ENCODE measurements at places on chromosomes 2 and 18. TPM values are rescaled to one million over a fixed set of nuclear protein-coding genes. Genes with fewer than 3 reads are reported as not detected.
A peak's percentile ranks its signal among the peaks of the same experiment; 100 is the strongest.

Gene LCT
- not detected for total RNA-seq

- no peak for DNase-seq
Observed at GRCh38 chr2:163729636-163730273, 6.1 kb downstream of the FIGN start.

- no peak for DNase-seq
Observed at GRCh38 chr2:78876316-78876688, 149.2 kb upstream of the REG3G start.

Gene SLC4A5
- total RNA-seq = 4.2 TPM

DNA sequence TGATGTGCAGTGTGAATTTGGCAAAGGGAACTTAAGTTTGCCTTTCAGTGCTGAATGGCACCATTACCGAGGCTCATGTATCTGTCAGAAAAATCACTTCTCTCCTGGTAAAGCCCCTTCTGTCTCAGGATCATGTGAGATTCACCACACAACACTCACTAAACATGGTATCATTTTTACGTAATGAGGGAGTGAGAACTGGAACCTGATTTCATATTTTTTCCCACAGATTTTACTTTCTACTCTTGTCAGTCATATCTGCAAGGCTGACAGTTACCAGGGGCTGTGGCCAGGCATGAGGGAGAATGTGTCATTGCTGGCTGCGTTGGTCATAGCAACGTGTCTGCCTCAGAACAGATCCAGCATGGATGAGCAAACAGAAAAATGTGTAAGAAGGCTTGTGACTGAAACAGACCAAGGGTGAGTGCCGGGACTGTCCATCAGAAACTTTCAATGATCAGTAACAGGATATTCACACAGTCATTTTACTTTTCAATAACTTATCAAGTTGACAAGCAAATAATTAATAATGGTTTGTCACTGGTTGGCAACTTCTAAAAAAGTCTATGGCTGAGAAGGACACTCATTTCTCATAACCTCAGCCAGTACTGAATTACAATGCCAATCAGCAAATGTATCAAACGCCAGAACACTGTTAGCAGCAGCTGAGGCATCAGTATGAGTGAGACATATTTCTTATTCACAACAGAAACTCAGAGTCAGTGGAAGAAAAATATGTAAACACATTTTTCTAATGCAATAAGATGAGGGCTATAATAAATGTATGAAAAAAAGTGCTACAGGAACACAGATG lies 100.5 kb downstream of the CDC42EP3 start:
- peak; percentile 81 for DNase-seq

Gene MOGAT1
- total RNA-seq = not detected

Gene GCG
- not detected for total RNA-seq

GRCh38 chr2:1581965-1582625 lies 162.2 kb downstream of the PXDN start:
- no peak for DNase-seq

DNA sequence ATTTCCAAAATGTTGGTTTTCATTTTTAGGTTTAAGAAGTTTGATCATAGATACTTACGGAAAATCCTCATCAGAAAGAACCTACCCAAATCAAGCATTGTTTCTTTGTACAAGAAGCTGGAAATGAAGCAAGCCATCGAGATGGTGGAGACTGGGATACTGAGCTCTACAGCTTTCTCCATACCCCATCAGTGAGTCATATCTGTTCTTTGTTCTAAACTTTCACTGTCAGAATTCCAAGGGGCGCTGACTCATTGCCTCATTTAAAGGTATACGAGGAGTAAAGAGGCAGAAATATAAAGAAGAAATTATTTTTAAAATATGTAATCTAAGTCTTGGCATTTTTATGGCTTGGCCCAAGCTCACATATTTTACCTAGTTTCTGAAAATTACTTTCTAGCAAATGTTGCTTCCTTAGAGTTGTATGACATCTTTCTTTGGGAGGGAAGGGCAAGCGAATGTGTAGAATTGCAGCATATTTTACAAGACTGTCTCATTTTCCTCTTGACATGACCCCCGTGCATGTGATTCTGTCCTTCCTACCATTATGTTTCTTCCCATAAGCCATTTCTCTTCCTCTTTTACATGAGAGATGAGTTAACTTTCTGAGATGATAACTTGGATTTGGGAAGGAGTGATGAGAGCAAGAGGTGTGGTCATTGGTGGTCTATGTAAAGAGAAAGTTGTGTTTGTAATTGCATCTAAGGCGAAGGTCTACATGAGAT lies 41.2 kb downstream of the SLC9A4 start:
- no peak for DNase-seq

DNA sequence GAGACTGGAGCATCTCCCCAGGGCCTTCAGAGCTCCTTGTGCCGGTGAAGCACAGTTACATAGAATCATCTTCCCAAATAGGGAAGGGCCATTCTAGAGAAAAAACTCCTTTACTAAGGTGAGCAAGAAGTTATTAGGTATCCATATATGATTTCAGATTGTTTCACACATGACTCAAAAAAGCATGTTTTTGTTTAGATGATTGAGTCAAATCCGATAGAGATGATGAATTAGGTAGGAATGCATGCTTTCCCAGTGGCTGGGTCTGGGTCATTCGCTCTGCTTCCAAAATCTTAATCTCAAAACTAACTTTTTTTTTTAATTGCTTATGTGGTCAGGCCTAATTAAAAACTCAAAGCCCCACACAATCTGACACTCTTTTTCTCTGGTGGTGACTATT lies 3.8 kb downstream of the NT5C1B start:
- DNase-seq = no peak

Gene SAG
- total RNA-seq = not detected

- DNase-seq = peak; percentile 15
Observed at GRCh38 chr2:239647052-239647819, 246.4 kb upstream of the HDAC4 start.

DNA sequence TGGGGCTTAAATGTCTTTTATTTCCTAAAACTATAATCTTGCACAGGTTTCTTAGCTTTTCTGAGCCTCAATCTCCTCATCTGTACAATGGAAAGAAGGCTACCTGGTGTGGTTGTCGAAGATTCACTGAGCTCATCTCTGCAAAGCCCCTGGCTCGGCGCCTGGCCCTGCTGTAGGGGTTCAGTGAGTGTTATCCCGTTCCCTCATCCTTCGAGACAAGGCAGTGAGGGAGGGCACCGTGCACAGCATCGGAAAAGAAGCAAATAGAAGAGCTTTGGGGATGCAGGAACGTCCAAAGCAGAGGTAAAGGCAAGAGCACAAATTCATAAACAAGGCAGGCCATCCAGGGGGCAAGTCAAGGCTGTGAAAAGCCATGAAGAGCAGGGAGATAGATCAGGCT lies 41.2 kb upstream of the ATG16L1 start:
- no peak for DNase-seq

GRCh38 chr2:40353231-40353630 lies 98.7 kb downstream of the SLC8A1 start:
- no peak for DNase-seq

Gene RHOB
- 601 TPM for total RNA-seq

Gene ZRANB3
- 5.1 TPM for total RNA-seq

DNA sequence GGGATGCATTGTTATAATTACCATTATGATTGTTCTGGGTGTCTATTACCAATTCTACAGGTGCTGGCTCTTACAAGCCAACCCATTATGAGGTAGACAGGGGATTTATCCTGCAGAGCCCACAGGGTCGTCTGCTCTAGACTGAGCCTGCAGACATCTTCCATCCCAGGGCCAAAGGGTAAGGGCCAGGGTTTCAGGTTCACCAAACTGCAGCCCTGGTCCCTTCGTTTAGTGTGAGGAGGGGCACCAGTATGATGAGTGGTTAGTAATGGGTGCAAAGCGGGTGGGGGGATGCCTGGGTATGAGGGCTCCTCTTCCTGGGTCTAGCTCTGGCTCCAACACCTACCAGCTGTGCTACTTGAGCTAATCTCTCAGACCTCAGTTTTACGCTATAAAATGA lies 1.2 kb upstream of the ARID5A start:
- DNase-seq = no peak

DNA sequence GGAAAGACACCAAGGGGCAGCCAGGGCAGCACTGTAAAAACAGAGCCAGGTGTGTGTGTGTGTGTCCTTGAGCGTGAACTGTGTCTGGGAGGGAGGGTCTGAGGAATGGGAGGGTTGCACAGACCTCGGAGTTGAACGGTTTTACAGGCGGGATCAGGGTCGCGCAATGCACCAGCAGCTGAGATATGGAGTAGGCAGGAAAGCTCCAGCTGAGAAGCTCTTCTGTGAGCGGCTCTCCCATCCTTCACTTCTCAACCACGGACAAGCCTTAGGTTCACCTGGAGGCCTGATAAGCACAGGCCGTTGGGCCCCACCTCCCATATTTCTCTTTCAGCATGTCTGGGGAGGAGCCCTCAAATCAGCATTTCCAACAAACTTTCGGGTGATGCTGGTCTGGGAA lies 12.1 kb downstream of the SERTAD2 start:
- no peak for DNase-seq

Gene PARD3B
- 18.3 TPM for total RNA-seq
